ENCODE measurements at places on chromosomes 6 and 20.
A peak's percentile ranks its signal among the peaks of the same experiment; 100 is the strongest.

DNA sequence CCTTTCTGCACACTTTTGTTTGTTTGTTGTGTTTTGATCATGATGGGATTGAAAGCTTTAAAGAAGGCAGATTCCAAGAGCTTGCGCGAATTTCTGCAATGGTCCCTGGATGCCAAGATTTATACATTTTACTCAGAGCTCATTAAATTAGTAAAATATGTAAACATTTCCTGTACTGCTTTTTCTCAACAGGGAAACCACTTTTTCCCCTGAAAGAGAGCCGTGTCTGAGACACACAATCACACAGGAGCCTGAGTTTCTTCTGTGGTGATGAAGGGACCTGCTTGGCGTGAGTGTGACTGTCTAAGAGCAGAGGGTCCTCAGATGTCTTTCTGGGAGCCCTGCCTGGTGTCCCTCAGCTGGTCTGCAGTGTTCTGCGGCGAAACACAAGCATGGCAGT is 12.1 kb upstream of the TAGAP start:
- no peak for DNase-seq

DNA sequence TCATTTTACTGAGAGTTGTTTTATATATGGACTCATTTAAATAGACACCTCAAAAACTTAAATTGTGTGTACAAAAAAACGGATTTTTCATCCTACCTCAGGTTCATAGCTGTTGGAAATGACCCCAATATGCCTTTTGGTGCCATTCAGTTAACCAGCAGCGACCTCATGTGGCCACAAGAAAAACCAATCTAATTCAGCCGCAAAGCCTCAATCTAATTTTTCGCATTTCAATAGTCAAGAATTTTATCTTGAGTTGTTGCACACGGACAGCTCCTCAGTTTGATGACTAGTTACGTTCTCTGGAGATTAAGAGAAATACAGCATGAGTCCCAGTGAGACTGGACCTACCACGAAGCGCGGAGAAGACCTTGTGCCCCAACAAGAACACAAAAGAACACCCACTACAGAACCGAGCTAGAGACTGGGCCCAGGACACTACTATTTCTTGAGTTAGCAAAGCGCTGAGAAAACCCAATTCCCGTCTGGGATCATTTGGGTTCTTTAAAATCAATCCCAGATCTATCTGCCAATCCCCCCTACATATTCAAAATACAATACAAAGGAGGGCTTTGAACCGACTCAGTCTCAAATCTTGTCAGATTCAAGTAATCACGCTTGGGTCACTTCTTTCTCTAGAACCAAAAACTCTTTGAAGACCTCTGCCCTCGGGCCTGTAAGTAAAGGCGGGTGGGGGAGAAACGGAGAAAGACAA is 1.1 kb downstream of the TCP11 start:
- no peak for DNase-seq

GRCh38 chr6:36478051-36478526 is 35.3 kb downstream of the KCTD20 start:
- no peak for DNase-seq

DNA sequence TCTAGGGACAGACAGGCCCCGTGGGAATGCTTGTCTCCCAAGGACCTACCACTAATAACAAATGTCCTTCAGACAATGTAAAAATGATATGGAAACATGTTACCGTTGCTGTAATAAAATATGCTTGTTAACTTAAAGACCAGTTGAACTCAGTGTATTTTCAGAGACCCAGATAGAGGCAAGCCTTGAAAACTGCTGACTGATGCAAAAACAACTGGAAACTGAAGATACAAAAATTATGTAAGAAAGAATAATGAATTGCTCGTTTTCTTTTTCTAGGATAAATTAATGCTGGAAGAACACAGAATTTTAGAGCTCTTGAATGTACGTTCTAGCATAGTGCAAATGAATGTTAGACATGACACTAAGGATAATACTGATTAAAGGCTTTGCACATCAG is 311.5 kb upstream of the MAN1A1 start:
- no peak for DNase-seq

DNA sequence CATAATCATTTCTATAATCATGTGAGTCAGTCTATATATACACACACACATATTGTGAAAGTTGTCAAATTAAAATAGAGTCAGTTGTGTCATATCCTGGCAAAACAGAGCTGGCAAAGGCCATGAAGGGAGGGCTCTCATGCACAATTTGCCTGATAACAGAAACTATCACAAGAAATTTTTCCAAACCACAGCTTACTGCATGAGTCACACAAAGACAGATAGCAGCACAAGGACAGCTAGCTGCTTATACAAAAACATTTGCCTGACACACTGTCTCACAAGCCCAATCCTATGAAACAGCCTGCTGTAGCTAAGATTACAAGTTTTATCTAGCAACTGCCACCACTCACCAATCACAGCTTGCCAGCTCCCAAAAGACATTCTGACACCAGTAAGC is 848.5 kb upstream of the MAN1A1 start:
- no peak for DNase-seq

GRCh38 chr20:35306931-35307517 is 14.8 kb upstream of the FAM83C start:
- DNase-seq, result no peak

- DNase-seq, result no peak
Observed at GRCh38 chr6:32529697-32530430, at the start of gene HLA-DRB5. Gene HLA-DRB5 (minus strand): TSS chr6:32530287. CDS start chr6:32530224, 63 bp downstream.

- DNase-seq, result no peak
Observed at GRCh38 chr6:144515761-144516160, 230.6 kb downstream of the UTRN start.

- DNase-seq, result no peak
Observed at GRCh38 chr6:15511248-15512125, 151.3 kb downstream of the DTNBP1 start.

GRCh38 chr6:16669227-16669626 is 92.0 kb downstream of the ATXN1 start:
- peak; percentile 35 for DNase-seq

- DNase-seq, result no peak
Observed at GRCh38 chr6:160788806-160789205, 86.8 kb downstream of the PLG start.

DNA sequence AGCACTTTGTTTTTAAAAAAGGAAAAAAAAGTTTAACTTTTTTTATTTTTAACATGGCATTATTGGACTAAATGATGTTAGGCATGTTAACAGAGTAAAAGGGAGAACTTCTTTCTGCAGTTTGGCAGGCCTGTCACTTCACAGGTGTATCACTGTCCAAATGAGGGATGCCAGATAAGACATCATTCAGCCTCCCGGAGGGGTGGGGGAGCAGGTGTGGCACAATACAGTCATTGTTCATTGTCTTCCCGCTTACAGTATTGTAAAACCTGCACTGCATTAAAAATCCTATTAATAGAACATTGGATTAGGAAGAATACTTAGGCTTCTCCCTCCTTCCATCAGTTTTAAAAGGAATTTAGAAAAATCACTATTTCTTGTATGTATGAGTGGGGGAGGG is 80.7 kb downstream of the CARMIL1 start:
- no peak for DNase-seq

- no peak for DNase-seq
Observed at GRCh38 chr6:155287762-155288161, 23.9 kb downstream of the CLDN20 start.

- no peak for DNase-seq
Observed at GRCh38 chr6:161257793-161258457, 15.9 kb downstream of the AGPAT4 start.

DNA sequence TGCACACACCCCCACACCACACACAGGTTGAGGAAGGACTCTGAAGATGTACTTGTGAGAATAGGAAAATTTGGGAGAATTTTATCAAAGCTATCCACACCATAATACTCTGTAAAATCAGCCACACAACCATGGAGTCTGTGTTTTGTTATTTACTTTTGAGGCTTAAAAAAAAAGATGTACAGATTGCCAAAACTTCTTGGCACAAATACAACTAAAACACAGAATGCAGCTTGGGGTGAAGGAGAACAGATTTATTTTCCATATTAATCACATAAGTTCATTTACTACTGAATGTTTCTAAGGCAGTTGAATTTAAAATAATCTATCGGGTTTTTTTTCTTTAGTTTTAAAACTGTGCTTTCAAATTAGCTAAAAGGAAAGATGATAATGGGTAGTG is 32.8 kb upstream of the KCNQ5 start:
- DNase-seq, result no peak

- DNase-seq, result no peak
Observed at GRCh38 chr20:23260181-23260840, 90.3 kb upstream of the NXT1 start.

DNA sequence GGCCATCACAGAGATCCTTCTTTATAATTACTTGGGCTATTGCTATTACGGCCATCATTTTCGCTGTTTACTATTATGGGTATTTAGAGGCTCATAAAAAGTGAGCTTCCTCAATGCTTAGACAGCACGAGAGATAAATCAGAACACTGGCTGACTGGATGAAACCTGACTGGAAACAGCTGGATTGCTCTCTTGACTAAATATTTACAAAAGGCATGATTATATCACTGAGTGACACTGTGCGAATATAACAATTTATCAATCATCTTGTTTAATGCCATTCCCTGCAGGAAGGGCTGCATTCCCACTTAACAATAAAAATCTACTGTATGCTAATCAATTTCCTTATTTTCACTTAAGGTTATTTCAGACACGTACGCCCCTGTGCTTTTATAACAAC is 260.1 kb upstream of the ARID1B start:
- DNase-seq, result no peak

DNA sequence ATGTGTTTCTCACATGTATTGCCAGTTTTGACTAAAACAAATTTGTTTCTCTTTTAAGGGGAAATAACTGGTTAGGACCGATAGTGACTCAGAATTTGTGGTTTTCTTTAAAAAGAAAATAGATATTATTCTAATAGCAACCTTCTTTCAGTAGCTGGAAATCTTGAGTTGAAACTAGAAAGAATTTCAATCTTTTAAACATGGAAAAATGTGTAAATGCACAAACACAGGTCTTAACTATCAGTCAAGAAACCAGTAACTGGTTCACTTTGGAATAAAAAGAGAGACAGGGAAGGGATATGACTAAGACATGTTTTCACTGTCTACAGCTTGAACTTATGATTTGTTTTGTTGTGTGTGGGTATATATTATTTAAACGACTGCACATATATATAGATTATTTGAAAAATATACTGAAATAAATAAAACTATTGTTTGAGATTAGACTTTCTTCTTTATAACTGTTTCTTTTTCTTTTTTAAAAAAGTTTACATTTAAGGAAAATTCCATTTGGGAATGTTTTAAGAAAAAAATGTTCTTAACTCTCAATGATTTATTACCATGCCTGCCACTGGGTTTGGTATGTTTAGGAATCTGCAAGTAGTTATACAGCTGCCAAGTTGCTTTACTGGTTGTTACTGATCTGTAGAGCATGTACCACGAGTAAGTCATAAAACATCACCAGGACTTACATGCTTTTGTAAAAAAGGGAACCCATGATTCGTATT is 753.3 kb upstream of the MARCKS start:
- no peak for DNase-seq

GRCh38 chr6:170075659-170076223 is 215.1 kb downstream of the DLL1 start:
- DNase-seq, result no peak

DNA sequence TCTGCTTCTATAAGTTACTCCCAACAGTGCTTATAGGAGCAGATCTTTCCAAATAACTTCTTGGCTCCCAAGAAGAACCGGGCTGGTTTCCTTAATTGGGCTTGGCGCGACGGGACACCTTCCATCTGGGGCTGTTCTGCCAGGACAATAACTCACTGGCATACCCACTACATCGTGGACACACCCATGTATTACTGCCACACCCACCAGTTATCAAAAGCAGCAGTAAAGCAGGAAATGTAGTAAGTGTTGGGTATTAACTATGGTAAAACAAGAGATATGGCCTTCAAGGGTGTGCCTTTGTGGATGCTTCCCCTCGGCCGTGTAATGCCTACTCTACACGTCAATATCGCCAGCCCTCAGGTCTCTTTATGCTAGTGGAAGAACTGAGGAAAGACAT is 24.7 kb downstream of the CNKSR3 start:
- DNase-seq, result no peak

- no peak for DNase-seq
Observed at GRCh38 chr20:2745936-2746635, 53.5 kb downstream of the EBF4 start.

DNA sequence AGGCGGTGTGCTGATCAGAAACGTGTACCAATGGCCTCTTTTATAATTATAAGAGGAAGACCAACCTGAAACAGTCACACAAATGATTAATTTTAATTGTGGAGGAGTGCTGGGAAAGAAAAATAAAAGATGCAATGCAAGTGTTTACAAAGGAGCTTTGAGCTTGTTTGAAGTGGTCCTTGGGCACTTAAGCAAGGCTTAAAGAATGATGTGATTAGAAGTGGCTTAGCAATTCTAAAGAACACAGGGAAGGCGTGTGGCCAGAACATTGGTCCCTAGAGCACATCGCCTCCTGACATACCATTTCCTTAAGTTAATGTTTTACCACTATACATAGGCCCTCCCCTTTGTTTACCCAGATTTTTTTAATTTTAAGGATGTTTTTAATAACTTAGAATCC is 26.1 kb downstream of the PTPN1 start:
- DNase-seq, result no peak

DNA sequence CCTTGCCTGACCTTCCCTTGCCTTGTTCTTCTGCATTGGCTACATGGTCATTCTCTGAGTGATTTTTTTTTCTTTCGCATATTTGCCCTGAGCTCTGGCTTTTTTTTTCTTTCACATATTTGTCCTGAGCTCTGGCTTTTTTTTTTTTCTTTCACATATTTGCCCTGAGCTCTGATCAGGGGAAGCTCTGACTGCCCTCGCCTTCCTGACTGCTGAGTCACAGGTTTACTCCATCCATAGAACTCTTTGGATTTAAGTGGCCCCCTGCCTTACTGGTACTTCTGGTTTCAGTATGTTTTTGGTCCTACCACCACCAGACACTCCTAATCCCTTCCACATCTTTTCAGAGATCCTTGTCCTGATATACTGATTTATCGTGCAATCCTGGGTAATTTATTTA is 201.1 kb downstream of the OGFRL1 start:
- DNase-seq, result no peak

GRCh38 chr6:163463795-163464194 is 49.3 kb downstream of the QKI start:
- no peak for DNase-seq

DNA sequence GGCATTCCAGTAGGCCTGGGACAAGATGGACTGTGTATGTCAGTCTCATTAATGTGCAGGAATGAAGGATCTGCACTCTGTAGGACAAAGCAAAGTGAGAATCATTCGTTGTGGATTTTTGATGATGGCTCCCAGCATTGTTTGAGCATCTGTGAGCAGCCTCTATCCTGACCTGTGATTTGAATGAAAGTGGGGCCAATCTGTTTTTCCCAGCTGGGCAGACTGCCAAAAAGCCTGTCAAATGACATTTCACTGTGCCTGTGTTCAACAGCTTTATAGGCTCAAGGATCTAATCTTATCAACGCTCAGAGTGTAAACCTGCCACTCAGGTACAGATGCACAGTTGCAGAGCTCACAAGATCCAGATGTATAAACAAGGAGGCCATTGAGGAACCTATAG is 86.7 kb upstream of the SYNDIG1 start:
- no peak for DNase-seq

- DNase-seq, result no peak
Observed at GRCh38 chr20:36274181-36274841, 31.8 kb upstream of the DLGAP4 start.

- DNase-seq, result no peak
Observed at GRCh38 chr20:21266191-21266536, 37.0 kb upstream of the XRN2 start.
